ENCODE measurements at places on chromosomes 11 and 22.

DNA sequence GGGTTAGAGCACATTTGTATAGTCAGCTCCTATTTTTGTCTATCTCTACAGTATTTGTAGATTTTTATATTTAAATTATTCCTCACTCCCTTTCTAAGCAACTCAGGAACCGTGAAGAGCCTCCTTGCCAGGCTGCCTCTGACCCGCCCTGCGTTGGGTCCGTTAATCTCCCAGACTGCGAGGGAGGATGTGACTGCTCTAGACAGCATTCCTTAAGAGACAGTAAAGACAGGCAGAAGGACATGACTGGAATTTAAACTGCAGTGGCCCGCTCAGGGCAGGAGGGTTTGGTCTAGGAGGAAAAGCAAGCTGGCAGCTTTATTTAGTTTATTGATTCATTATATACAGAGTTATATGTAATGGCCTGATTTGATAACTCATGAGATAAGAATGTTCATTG is 413.7 kb downstream of the TMEM135 start:
- no peak for DNase-seq

DNA sequence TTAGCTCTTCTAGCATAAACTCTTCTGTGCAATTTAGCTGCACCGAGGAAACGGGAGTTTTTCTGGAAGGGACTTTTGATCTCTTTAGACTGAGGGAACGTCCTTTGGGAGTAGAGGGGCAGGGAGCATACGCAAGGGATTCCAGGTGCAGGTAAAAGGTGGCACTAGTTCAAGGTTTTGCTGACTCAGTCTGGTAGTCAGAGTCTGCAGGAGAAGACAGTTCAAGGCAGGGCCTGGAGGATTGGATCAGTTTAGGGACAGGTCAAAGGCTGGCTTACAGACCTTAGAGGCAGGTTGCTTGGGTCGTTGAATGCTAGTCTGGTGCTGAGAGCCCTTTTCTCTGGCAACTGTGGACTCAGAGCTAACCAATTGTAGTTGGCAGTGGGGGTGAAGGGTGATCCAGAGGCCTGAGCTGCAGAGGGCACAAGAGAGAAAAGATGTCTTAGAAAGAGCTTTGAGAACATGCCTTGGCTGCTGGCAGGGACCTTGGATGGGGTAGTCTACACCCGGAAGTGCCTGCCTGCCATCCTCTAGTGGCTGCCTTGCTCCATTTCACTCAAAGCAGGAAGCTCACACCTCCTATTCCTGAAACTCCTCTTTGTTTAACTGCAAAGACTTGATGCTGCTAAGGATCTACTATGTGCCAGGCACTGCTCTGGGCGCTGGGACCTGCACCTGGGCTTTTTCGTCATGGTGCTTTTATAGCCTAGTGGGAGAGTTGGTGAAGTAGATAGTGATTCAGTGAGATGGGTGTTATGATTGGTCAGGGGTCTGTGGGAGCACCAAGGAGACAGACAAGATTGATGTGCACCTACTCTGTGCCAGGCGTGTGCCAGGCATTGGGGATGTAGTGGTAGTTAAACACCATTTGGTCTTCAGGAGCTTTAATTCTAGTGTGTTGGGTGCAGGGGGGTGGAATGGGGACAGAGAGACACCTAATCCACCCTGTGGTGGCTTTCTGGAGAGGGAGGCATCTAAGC is 17.1 kb downstream of the MIAT start:
- peak; percentile 21 for DNase-seq

GRCh38 chr11:122803306-122803705 is 35.0 kb upstream of the CRTAM start:
- DNase-seq, result no peak

DNA sequence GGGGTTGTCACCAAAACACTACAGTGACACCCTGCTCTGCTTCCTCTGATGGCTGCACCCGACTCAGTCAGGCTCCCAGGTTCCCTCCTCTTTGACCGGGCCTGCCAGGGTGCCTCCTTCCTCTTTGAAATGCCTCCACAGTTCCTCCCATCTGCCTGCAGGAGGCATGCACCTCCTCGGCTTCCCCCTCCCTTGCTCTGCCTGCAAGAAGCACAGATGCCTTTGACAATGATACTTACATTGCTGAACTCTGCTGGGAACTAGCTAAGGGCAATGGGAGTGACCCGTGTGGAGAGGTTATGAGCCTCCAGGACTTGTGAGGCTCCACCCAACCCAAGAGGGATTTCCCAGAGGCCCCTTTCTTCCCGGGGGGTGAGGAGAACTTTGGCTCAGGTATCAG is 674.1 kb downstream of the OPCML start:
- no peak for DNase-seq

DNA sequence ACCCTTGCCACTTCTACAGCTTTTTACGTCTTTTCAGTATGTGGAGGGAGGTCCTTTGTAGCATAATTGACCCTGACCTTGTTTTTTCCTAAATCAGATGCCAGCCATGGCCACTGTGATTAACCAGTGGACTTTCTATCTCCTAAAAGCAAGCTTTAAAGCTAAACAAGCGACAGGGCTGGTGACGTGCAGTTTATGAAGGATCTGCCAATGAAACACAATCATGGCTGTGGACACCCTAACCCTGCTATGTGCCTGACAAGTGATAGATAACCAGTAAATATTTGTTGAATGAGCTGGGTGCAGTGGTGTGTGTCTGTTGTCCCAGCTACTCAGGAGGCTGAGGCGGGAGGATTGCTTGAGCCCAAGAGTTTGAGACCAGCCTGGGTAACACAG is 64.2 kb downstream of the LIF start:
- no peak for DNase-seq

- DNase-seq, result no peak
Observed at GRCh38 chr11:130550984-130551383, 102.5 kb downstream of the ADAMTS15 start.

GRCh38 chr11:99015634-99016454 is 4.9 kb upstream of the CNTN5 start:
- no peak for DNase-seq

Data from activated effector memory CD4-positive, alpha-beta T cell treated with Interleukin-2 at 50 U/mL for 16 hours (primary cell).